Esophagus mucosa (tissue), 1 donor: ENCODE measurements at places on chromosomes 2 and 18. TPM values are rescaled to one million over a fixed set of nuclear protein-coding genes. Genes with fewer than 3 reads are reported as not detected.

Gene ALPG
- total RNA-seq: not detected

Gene MARCO
- total RNA-seq: 0.80 TPM

Gene TUBA3E
- not detected for total RNA-seq

Gene GALR1
- total RNA-seq: not detected

Gene CERKL
- total RNA-seq: not detected

- peak; percentile 67 for ATAC-seq
Observed at GRCh38 chr2:220789961-220790360, 782.1 kb downstream of the EPHA4 start.

GRCh38 chr2:31212659-31213600, 4.4 kb downstream of the CAPN14 start:
- ATAC-seq: no peak

GRCh38 chr2:25972049-25972823, 10.1 kb downstream of the KIF3C start:
- no peak for ATAC-seq

GRCh38 chr2:26560892-26561291, 80.3 kb downstream of the CIB4 start:
- no peak for ATAC-seq
